ENCODE measurements at places on chromosomes 2 and 18.

GRCh38 chr2:28088970-28089369 lies 198.4 kb downstream of the BABAM2 start:
- no peak for DNase-seq

DNA sequence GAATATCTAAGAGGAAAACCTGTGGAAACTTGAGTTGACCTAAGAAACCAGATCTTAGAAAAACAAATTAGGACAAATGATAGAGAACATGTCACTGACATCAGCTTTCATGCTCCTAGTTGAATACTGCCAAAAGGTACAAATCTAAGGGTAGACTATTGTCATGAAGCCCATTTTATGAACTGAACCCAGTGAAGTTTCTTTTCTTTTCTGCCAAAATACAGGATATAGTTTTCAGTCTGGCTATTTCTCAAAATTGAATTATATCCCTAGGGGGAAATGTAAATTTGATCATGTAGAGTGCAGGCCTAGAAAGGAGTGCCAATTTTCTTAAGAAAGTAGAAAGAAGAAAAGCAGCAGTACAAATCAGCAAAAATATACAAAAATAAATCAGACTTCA lies 46.6 kb downstream of the FSIP2 start:
- no peak for DNase-seq

GRCh38 chr2:28666496-28667184 lies 85.0 kb upstream of the PPP1CB start:
- no peak for DNase-seq

GRCh38 chr18:63440881-63441280 lies 18.6 kb upstream of the VPS4B start:
- DNase-seq: no peak

DNA sequence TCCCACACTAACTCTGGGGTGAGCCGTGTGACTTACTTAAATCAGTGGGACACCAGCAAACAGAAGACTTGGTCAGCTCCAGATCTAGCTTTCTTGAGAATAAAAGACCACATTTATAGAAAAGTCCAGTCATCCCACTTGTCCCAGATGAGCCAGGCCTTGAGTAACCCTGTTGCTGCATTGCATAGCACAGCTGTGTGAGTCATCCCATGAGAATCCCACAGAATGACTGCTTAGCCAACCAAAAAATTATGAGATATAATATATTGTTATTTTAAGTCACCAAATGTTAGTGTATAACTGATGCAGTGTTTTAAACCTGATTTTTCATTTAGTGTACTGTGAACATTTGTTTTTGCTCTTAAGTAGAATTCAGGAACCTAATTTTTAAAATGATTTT lies 94.2 kb upstream of the FSHR start:
- DNase-seq: no peak

DNA sequence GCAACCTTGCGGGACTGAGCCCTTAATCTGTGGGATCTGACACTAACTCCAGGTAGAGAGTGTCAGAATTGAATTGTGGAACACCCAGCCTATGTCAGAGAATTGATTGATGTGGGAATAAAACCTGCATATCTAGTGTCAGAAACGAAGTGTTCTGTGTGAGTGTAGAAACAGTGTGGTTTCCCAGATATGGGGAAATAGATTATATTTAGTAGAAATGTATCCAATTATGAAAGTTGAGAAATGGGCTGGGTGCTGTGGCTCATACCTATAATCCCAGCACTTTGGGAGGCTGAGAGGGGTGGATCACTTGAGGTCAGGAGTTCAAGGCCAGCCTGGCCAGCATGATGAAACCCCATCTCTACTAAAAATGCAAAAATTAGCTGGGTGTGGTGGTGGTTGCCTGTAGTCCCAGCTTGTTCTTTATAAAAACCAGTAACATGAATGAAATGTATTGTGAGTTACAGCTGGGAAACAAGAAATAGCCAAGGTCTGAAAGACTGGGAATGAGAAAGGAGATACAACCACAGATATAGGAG lies 4.3 kb upstream of the TP53I3 start:
- DNase-seq: no peak

DNA sequence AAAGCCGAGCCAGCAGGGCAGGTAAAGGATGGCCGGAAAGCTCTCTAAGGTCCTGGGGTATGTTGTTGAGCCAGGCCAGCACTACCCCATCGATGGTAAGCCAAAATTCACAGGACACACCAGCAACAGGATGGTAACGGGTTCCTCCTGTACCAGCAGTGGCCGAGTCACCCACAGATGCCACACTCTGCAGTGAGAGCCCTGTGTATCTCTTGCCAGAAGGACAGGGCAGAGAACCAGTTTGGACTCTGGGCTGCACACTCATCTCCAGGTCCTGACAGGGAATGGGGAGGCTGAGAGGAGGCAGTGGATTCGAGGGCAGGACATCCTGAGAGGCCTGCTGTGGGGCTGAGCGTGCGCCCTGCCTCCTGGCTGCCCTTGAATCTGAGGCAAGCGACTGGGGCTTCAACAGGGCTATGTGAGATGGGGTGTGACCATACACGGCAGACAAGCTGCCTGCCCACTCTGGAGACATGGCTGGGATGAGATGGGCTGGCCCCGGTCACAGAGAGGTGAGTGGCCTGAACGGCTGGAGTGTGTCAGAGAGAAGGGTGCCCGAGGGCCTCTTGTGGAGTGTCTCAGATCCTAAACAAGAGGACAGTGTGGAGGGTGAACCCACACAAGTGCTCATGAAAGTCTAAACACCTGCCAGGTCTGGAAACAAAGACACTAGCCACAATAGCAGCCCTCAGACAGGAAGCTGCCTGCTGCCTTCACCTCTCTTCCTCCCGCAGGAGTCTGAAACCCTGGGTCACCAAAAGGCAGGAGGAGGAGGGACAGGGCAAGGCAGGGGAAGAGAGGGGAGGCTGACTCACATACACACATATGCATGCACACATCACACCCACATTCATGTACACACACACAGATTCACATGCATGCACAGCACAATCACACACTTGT lies 182.3 kb downstream of the LOXHD1 start:
- DNase-seq: no peak

GRCh38 chr2:48448274-48449061 lies 81.5 kb upstream of the STON1 start:
- no peak for DNase-seq

GRCh38 chr2:148906124-148906523 lies 31.1 kb downstream of the KIF5C start:
- no peak for DNase-seq

- no peak for DNase-seq
Measured at GRCh38 chr2:12852135-12852534, 135.4 kb downstream of the TRIB2 start.
